ENCODE measurements at places on chromosomes 3 and 15.

DNA sequence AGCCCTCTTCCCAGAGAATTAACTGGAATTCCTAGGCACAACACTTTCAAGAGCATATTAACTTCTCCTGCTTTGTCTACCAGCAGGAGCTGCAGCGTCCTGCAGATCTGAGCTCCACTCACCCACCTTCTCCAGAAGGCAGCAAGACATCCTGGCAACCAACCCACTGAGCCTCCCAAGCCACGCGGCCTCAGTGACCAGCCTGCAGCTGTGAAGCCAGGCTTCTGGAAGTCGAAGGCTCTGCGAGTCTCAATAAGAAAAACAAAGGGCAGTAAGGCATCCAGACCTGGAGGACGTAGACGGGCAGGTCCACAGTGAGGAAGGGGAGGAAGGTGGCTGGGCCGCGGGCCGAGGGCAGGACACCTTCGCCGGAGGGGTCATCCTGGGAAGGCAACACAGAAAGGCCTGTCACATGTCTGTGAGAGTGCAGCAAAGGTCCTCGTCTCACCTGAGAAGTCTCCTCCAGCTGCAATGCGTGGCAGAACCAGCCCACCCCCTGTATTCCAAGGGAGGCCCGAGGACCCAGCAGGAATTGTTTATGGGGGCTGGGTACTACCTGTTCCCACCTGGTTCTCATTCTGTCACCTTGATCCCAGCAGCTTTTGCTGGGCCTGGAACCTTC lies 36.2 kb downstream of the ZXDC start:
- peak; percentile 43 for DNase-seq

GRCh38 chr3:130316169-130316568 lies 29.3 kb upstream of the COL6A5 start:
- no peak for DNase-seq

- no peak for DNase-seq
Measured at GRCh38 chr15:39555885-39556284, 25.0 kb upstream of the THBS1 start.

GRCh38 chr15:48888191-48888590 lies 10.3 kb downstream of the EID1 start:
- DNase-seq = no peak
